SJSA1 (cell line): ENCODE measurements at places on chromosomes 11 and 22.

GRCh38 chr11:44761551-44761961 is 34.8 kb downstream of the TSPAN18 start:
- no peak for DNase-seq

- no peak for DNase-seq
Observed at GRCh38 chr22:42800451-42801251, 56.4 kb downstream of the ARFGAP3 start.

DNA sequence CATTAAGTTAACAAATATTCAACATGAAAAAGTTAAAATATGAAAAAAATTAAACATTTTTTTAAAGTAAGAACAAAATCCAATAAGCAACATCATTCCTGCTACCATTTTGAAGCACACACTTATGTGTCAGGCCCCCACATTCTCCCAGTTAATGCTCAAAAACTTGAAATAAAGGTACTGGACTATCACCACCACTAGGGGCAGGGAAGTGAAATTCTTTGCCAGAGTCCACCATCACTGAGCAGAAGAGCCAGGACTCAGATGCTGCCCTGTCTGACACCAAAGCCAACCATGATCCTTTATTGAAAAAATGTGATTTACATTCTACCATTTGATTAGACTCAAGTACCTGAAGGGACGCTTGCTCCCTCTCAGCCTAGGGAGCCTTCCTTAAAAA is 39.1 kb downstream of the PITPNB start:
- DNase-seq, result peak; percentile 39

- DNase-seq, result peak; percentile 39
Observed at GRCh38 chr11:17593466-17594245, 46.6 kb downstream of the OTOG start.

DNA sequence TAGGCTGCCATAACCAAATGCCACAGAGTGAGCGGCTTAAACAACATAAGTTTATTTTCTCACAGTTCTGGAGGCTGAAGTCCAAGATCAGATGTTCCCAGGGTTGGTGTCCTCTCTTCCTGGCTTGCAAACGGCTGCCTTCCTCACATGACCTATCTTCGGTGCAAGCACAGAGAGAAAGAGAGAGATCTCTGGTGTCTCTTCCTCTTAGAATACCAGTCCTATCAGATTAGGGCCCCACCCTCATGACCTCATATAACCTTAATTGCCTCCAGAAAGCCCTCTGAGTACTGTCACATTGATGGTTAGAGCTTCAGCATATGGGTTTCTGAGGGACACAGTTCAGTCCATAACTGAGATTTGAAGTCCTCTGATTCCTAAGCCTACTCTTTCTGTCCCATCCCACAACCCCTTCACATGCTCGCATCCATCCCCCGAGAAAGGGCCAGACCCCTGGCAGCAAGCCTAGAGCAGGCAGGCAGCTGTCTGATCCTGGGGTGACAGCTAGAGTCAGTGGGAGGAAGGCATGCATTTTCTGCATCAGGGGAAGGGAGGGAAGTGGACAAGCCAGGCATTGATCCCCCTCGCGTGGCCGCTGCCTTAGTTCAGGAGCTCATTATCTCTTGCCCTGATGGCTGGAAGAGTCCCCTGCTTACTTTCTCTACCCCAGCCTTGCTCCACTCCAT is 114.1 kb downstream of the FAR1 start:
- no peak for DNase-seq

GRCh38 chr11:24593332-24593731 is 96.5 kb downstream of the LUZP2 start:
- DNase-seq, result no peak

DNA sequence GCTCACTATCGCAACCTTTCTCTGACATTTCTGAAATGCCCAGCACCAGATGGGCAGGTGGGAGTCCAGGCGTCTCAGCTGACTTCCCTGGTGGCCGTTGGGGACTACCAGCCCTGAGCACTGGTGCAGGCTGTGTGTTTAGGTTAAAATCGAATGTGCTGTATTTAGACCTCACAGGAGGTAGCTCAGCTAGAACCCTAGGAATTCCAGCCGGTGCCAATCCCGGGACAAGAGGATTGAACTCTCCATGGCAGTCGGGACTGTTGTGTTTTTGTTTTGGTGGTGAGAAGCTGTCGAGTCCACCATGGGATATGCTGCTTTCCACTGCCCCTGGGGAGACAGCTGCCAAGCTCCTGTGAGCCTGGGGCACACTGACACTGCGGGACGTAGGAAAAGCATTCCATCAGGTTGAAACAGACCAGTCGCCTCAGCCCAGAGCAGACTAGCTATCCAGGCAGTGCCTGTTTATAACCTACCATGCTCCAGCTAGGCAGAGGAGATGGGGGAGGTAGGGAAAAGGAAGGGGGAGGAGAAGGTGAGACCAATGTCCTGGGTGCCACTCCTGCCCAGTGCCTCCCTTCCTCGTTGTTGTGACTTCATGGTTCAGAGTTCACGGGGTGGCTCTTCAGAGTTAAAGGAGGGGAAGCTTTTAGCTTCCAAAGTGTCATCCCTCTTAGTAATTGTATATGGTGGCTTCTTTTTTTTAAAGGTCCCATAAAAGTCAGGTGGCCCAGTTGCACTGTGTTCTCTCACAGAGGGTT is 53.0 kb downstream of the MICAL2 start:
- peak; percentile 88 for DNase-seq

- no peak for DNase-seq
Observed at GRCh38 chr11:19852288-19852687, 139.7 kb downstream of the NAV2 start.

DNA sequence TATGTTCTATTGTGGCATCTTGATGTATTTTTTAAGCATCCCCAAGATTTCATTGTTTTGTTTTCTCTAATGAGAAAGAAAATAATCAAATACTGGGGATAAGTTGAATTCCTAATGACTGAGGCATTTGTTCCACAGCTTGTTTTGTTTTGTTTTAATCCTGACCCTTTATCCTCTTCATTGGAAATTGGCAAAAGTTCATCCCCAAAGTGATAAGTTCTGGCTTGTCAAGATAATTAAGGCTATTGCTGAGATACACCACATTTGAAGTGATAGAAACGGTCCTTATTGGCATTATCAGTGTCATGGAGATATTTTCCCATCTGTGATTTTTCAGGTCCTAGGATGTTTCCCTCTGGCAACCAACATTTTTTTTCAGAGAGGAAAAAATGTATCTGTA is 65.0 kb downstream of the SLC36A4 start:
- no peak for DNase-seq

GRCh38 chr22:45155050-45155840 is 8.5 kb upstream of the NUP50 start:
- DNase-seq, result no peak

DNA sequence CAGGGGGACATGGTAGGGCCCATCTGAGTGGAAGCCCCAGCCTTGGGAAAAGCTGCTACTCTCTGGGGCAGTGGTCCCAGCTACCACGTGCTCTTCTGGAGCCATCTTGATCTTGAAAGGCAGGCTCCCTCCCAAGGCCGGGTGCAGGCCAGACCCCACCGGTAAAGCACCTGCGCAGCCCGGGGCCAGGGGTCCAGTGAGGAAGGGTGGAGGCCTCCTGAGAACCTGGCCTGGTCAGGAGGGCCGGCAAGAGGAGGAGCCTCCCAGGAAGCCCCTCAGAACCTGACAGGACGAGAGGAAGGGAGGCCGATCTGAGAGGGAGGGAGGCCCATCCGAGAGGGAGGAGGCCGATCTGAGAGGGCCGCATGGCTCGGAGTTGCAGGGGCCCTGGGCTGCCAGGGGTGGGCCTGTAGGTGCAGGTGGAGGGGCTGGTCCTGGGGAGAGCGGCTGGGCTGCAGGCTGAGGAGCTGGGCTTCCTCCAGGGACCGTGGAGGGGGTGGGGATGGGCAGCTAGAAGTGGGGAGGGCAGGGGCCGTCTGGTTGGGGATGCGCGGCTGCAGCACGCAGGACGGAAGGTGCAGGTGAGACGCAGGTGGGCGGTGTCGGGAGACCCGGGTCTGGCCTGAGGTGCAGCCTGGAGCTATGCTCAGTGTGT is 529 bp downstream of the GRAMD4 start:
- DNase-seq, result no peak

DNA sequence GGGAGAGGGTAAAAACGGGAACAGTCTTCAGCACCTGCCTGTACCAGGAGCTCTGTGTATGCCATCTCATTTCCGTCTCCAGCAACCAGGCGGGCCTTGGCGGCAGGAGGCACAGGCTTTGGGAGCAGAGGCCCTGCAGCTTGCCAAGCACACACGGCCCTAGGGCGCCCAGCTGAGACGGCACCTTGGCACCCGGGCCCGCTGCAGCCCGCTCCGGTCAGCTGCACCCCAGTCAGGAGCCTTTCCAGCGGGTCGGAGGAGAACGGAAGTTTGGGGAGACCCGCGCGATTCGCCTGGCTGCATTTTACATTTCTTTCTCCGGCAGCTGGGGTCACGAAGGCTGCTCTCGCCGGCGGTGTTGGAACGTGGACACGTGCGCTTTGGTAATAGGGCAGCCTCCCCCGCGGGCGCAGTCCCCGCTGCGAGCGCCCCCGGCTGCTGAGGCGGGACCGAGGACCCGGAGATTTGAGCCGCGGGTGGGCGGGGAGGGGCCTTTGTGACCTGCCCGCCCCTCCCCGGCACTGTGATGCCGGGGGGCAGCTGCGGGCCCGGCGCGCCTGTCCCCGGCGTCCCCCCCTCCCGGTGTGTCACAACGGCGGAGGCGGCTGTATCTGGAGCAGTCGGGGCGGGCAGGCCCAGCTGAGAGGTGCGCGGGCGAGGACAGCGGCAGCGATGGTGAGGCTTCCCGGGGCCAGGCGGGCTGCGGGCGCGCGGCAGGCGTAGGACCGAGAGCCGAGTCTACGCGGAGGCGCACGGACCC is at the start of gene TUBA8:
TUBA8 (plus strand) TSS at position 616 of the 760 bp plus-strand sequence; CDS start at position 673, 57 bp downstream.
- no peak for DNase-seq

- DNase-seq, result no peak
Observed at GRCh38 chr11:128284634-128285033, 302.7 kb downstream of the ETS1 start.

DNA sequence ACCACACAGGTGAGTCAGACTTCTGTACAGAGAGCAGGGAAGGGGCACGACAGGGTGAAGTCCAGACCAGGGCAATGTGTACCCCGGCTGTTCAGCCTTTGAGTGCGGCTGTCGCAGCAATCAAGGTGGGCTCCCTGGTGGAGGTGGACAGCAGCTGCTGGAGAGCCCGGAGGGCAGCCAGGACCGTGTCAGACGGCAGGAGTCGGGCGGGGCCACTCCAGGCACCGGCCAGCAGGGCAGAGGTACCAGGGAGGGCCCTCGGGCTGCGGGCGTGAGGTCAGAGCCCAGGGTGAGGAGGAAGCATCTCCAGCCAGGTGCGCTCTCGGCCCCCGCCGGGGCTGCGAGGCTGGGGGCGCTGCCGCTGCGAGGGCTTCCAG is 802 bp upstream of the PIM3 start:
- no peak for DNase-seq

DNA sequence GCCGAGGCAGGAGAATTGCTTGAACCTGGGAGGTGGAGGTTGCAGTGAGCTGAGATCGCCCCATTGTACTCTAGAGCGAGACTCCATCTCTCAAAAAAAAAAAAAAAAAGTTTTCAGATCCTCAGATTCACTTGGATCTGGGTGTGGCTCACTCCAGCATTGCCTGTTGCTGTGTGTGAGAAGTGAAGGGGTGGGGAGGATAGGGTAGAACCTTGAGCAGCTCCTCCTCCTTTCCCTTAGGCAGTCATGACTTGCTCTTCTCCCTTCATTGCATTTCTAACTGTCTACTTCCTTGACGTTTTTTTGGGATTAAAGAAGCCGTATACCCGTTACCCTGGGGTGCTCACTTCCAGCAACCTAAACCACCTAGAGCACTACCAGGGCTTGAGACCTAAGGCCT is 63.1 kb upstream of the YWHAH start:
- DNase-seq, result no peak

DNA sequence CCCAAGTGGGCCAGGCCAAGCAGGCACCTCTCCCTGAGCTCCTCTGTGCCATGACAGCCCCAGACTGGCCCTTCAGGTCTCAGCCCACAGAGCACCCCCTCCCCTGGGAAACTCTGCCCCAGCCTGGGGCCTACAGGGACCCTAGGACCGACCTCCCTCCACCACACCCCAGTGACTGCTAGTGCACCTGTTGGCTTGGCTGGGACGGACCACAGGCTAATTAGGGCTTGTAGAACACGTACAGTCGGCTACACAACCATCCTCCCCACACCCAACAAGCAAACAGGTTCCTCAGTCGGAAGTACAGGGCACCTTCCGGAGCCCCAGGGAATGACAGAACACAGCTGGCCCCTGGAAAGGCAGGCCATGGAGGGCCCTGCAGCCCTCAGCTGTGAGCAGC is 4.3 kb downstream of the SBF1 start:
- DNase-seq, result no peak

DNA sequence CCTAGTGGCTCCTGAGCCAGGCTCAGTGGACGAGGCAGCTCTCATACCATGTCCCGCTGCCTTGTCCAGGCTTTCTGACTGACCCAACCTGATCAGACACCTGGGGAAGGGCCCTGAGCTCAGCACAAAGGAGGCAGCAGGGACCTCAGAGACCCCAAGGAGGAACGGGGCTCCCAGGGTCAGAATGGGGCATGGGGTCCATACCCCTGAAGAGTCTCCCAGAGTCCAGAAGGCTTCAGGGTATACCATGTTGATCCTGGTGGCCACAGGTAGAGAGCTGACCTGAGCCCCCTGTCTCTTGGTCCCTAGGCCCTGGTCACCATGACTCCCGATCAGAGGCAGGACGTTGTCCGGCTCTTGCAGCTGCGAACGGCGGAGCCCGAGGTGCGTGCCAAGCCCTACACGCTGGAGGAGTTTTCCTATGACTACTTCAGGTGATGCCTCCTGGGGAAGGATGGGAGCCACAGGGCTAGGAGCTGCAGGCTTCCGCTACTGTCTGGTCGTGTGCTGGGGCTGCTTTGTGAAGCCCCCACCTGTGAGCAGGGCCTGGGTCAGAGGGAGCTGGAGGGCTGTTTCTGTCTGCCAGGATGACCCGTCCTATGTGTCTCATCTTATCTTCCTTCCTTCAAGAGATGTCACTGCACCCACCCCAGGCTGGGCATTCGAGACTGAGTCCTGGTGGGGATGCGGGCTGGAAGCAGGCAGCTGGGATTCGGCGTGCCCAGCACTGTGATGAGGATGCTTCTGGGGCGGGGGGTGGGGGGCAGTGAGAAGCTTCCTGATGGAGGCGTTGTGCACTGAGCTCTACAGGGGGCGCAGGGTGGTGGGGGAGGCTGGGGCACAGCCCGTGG is 74.2 kb downstream of the MYO7A start:
- no peak for DNase-seq

DNA sequence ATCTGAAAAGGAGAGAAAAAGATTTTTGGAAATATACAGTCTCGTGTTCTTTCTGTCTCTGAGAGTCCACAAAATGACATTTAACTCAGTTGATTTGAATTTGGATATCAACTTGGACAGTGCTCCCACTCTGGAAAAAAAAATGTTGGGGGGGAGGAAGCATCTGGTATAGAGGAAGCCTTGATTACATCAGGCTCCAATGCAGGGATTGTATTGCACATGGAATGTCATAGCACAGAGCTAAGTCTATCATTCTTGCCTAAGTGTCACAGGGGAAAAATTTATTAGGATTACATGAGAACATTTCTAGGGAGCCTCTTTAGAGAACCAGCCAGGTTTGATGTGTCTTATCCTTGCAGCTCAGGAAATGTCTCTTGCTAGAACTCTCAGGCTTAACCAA is 23.0 kb downstream of the MS4A6A start:
- DNase-seq, result no peak
